B cell (primary cell): ENCODE measurements at places on chromosomes 3 and 15. TPM values are rescaled to one million over a fixed set of nuclear protein-coding genes. Genes with fewer than 3 reads are reported as not detected.

DNA sequence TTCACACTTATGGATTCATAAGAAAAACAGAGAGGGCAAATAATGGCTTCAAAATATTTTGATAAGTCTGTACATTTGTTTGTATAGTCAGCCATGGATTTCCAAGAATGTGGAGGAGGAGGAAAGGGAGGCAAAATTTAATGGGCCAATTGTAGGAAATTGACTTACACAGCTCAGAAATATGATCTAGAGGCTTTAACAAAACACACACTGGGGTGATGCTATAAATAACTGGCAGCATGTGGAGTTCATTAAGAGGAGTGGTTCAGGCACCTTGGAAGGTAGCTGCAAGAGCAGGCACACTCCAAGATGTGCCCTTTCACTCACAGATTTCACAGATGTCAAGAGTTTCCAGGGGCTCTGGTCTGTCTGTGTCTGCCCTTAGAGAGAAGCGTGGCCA is 193.4 kb upstream of the RASGRP1 start:
- DNase-seq = no peak

DNA sequence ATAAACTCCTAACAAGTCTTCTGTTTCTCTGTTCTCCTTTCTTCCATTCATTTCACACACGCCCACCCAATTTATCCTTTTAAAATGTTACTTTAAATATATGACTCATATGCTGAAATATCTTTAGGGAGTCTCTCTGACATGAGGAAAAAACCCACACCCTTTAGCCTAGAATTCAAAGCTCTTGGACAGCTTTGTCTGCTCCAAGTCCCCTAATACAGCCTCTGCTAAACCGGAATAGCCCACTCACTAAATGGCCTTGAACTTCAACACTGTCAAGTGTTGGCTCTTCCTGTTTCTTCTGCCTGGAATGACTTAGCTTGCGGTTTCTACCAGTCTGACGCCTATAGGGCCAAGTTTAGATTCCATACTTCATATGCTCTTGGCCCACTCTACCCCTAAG is 3.3 kb upstream of the CD96 start:
- DNase-seq = no peak

GRCh38 chr15:48031466-48031865 is 89.3 kb upstream of the SLC24A5 start:
- no peak for DNase-seq

- DNase-seq = no peak
Measured at GRCh38 chr3:184236033-184236410, 6.6 kb downstream of the VWA5B2 start.

DNA sequence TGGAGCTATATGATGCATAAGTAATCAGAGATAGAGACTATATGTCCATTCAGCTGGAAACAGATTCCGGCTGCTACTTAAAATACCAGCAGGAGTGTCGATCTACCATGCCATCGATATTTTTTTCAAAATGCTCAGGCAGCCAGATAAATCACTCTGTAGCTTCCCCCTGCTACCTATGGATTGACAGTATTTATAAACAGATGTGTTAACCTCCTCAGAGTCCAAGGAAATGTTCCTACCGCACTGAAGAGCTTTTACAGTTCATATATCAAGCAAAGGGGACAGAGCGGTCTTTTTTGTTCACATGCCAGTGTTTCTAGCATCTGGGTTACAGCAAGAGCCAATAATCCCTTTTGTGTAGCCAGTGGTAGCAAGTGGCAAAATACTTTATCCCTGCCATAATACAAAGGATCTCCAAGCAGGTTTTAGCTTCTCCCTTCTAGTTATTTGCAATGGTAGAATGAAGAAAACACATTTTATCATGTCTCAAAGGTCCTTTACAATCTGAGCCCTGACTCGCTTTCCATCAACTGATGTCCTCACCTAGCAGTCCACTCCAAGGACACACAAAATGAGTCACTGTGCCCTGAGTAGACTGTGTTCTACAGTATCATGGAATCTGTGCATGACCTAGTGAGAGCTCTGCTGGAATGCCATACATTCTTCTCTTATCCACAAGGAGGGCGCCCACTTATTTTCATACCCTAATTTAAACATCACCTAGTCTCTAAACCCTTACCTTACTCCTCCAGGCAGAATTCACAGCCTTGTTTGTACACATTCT is 507.0 kb downstream of the TBL1XR1 start:
- no peak for DNase-seq

- no peak for DNase-seq
Measured at GRCh38 chr15:68404056-68404798, 27.7 kb downstream of the ITGA11 start.

GRCh38 chr3:142278451-142278850 is 53.1 kb upstream of the GK5 start:
- no peak for DNase-seq

GRCh38 chr3:70770650-70771049 is 458.2 kb upstream of the MDFIC2 start:
- DNase-seq = no peak

GRCh38 chr15:35603301-35603700 is 57.3 kb upstream of the DPH6 start:
- DNase-seq = no peak

DNA sequence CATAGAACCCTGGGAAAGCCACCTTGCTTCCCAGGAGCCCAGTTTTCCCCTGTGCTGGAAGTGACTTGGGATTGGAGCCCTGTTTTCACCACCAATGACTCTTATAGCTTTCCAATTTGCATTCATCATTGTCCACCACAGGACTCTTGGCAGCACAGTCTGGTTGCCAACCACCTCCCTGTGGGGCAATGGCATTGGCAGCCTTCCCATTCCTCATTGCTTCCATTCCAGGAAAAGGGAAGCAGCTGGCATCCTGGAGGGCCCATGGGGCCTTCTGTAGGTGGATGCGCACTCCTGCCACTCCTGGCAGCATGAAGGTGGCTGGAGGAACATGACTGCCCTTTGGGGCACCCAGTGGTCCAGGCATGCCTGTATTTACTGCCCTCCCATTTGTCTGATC is 57.7 kb downstream of the FEM1B start:
- DNase-seq = no peak

DNA sequence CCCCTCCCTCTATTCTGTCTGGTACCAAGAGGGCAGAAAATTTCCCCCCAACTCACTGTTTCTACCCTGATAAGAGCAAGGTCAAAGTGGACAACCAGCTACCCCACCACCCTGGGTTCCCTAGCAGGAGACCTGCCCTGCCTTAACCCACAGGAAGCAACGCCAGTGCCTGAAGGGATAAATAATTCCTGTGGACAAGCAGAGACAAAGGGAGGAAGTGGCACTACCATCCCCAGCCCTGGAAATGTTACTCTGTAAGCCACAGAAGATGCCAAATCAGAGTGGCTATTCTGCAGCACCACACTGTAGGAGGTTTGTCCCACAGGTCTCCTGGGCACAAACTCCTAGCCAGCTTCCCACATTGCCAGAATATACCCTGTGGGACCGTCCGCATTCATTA is 80.1 kb downstream of the DNAH12 start:
- no peak for DNase-seq

Gene CYP1A1
- polyA plus RNA-seq = 0.24 and 0.25 TPM in 2 replicates

Gene NAA80
- 42.3 and 49.0 TPM in 2 replicates for polyA plus RNA-seq

Gene BAHD1
- polyA plus RNA-seq = 12.2 and 15.0 TPM in 2 replicates

Gene GOLGA8H
- polyA plus RNA-seq = 0.15 and 0.85 TPM in 2 replicates

Gene PRSS50
- polyA plus RNA-seq = 0.04 and 0.09 TPM in 2 replicates

Gene FXR1
- 43.4 and 68.6 TPM in 2 replicates for polyA plus RNA-seq
